ENCODE measurements at places on chromosomes 1 and 21.
A peak's percentile ranks its signal among the peaks of the same experiment; 100 is the strongest.

DNA sequence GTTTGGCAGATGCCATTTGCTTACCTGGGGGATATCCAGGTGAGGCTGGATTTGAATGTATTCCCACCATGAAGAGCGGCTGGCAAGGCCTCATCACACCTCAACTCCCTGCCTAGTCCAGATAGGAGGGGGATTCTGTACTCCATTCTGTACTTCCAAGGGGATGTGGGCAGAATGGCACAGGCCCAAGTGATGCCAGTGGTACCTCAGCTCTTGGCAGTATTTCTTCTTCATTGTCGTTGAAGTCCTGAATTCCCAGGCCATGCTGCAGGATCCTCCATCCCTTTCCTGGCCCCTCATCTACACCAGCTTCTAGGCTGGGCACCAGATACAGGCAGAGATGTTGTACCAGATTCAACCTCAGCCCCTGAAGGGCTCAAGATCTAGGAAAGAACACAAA, 47.9 kb downstream of the KLHDC7A start:
- no peak for DNase-seq

DNA sequence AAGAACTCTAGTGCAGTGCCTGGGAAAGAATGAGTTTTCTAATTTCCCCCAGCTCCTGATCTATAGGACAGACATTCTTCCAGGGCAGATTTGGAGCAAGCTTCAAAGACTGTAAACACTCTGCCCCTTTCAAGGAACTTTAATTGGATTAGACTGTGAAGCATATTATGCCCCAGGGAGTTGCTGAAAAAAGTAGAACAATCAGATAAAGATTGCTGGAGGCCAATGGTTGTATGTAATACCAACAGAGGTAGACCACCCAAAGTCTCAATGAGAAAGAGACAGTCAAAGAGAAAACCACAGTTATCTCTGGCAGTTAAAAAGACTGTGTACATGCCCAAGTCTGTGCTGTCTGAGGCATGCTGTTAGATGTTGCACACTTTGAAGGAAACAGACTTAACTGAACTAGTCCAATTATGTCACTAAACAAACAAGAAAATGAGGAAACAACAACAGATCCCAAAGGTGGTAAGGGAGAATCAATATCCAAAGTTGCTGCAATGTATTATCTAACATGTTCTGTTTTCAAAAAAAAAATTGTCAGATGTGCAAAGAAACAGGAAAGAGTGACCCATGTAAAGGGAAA, 24.4 kb downstream of the C4BPA start:
- no peak for DNase-seq

- DNase-seq: no peak
Observed at GRCh38 chr1:95451904-95452303, 217.9 kb downstream of the RWDD3 start.

GRCh38 chr21:16460936-16461335, 731.2 kb downstream of the USP25 start:
- no peak for DNase-seq

DNA sequence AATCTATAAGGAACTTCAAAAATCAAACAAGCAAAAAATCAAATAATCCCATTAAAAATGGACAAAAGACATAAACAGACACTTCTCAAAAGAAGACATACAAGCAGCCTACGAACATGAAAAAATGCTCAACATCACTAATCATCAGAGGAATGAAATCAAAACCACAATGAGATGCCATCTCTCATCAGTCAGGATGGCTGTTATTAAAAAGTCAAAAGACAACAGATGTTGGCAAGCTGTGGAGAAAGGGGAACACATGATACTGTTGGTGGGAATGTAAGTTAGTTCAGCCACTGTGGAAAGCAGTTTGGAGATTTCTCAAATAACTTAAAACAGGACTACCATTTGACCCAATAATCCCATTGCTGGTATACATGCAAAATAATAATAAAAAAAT, 226.4 kb downstream of the S1PR1 start:
- no peak for DNase-seq

GRCh38 chr1:168795681-168796080, 66.7 kb upstream of the DPT start:
- DNase-seq: no peak

DNA sequence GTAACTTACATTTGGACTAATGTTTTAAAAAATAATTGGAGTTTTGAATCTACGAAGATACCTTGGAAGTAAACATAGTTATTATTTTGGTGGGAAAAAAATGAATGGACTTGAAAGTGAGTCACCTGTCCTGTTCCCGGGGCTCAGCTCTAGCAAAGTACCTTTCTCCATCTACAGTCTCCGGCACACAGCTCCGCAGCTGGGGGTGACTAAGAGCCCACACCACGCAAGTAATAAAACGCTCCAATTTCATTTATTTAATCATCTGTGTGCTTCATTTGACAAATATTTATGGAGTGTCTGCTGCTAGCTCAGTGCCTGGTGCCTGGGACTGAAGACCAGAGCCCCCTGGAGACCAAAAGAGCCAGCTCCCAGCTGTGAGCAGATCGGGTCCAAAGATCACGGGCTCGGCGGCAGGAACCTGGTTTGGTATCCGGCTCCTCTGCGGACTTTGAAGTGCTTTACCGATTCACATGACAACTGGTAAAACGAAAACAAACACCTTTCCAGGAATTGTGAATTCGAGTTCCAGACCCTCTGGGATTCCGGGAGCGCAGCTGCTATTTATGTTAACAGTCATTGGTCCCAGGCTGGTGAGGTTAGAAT, 1.7 kb upstream of the RIPK4 start:
- peak; percentile 41 for DNase-seq

- no peak for DNase-seq
Observed at GRCh38 chr1:215844266-215844665, 277.2 kb downstream of the KCTD3 start.

All from GM04503 (cell line).